ENCODE measurements at places on chromosomes 4 and X.

DNA sequence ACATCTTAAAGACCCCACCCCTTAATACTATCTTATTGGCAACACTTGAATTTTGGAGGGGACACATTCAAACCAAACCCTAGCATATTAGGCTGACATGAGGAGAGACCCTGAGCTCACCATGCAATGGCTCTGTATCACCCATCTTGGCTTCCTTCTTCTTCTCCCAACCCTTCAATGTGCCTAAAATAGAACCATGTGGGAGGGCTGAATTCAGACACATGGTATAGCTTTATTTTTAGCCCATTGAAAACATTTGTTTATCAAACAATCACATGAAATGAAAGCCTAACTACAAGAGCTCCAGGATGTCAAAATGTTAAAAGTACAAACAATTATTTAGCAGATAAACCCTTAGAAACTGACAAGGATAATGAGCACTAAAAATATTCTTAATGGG is 81.6 kb downstream of the RASL11B start:
- DNase-seq, result no peak

DNA sequence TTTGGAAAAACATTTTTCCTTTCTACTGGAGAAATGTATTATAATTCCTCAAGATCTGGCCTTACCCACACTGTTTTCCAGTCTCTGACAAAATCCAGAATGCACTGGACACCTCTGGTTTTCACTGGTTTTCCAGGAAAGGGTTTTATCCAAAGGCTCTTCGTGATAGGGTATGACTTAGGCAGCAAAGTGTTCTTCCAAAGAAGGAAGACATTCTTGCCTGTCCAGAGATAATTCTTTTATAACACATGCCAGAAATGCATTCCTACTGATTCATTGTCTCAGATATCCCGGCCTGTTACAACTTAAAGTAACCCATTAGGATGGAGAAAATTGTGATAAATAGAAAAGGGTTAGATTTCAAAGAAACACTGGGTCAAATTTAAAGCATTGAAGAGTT is 2343.1 kb downstream of the PCDH7 start:
- no peak for DNase-seq

DNA sequence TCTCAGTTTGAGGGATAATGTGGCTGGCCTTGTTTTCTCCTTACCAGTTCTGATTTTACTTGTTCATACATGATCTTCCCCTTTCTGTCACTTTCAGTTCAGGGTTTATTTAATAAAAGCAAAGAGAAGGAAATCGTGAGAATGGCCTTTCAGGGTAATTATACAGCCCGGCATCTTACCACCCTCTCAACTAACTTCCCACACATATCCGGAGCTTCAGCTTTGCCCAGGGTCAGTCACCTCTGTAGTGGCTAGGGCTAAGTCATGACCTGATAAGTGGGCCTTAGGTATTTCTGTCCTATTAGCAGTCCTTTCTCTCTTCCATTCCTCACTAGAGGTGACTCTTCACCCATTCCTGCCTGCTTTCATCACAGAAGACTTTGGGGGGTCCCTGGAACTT is 15.8 kb downstream of the TRPC5 start:
- no peak for DNase-seq

GRCh38 chr4:61555789-61556188 is 355.7 kb downstream of the ADGRL3 start:
- DNase-seq, result no peak

DNA sequence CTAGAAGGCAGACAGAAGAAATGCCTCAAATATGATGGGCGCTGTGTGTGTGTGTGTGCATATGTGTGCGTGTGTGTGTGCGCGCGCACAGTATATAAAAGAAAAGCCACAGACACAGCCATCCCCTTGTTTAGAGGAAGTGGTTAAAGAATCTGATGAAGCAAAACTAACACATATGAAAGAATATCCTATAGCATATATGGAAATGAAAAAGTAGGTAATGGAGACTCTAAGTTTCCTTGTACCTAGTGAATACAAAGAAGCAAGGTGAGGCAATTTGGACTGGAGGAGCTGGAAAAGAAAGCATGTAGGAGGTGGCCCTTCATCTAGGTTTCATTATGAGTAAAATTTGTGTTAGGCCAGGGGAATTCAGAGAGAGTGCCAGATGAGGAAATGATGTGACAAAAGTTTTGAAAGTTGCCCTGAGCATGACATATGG is 58.6 kb upstream of the MCF2 start:
- peak; percentile 5 for DNase-seq

DNA sequence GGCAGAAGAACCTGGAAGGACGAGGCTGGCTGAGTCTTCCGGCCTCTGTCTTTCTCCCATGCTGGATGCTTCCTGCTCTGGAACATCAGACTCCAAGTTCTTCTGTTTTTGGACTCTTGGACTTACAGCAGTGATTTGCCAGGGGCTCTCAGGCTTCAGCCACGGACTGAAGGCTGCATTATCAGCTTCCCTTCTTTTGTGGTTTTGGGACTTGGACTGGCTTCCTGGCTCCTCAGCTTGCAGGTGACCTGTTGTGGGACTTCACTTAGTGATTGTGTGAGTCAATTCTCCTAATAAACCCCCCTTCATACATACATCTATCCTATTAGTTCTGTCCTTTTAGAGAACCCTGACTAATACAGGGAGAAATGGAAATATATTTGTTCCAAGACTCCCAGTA is 265.8 kb downstream of the PCDH18 start:
- no peak for DNase-seq

DNA sequence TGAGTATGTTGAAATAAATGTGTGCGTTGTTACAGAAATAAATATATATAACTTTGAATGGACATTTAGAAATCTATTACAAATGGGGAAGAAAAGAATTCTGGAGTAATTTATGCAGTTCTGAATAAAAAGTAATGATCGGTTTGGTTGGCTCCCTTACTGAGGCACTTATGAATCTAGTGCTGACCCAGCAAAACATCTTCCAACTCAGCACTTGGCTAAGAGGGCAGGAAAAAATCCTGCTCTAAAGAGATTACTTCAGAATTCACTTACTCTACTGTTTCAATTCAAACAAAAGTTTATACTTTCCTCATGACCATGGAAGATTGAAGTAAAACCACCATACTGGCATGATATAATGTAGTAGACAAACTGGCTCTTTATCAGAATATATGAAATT is 123.9 kb upstream of the RXFP1 start:
- no peak for DNase-seq

- no peak for DNase-seq
Observed at GRCh38 chr4:141810712-141811375, 174.5 kb downstream of the IL15 start.

GRCh38 chr4:99215521-99215920 is 3.5 kb downstream of the ADH6 start:
- no peak for DNase-seq

GRCh38 chr4:16082426-16083240 is 1.2 kb downstream of the PROM1 start:
- no peak for DNase-seq

Measured in activated T-cell treated with anti-CD3 and anti-CD28 coated beads for 1 hour (primary cell).